ENCODE measurements at places on chromosomes 11 and 22.

GRCh38 chr11:129412494-129412893, 36.8 kb downstream of the BARX2 start:
- H3K4me3 ChIP-seq = no peak overlapping the region
- no peaks in the 10 kb centered on the region for H3K4me1 ChIP-seq
- H3K36me3 ChIP-seq = no peaks in the 10 kb centered on the region
- no peaks in the 10 kb centered on the region for H3K27me3 ChIP-seq
- no peak overlapping the region for H3K27ac ChIP-seq
- DNase-seq = no peak

DNA sequence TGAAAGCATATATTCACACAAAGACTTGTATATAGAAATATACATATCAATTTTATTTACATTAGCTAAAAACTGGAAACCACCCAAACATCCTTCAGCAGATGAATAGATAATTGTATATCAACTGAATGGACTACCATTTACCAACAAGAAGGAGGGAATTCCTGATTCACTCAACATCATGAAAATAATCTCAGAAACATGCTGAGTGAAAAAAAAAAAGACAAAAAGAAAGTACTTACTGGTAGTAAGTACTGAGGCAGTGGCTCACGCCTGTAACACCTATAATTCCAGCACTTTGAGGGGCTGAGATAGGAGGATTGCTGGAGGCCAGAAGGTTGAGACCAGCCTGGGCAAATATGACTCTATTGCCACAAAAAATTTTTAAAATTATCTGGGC, 7.4 kb upstream of the IPO7 start:
- DNase-seq = no peak
- H3K4me3 ChIP-seq = no peak overlapping the region
- no peak overlapping the region for H3K27ac ChIP-seq
- peaks cover 8% of the 10 kb centered on the region for H3K4me1 ChIP-seq
- no peaks in the 10 kb centered on the region for H3K27me3 ChIP-seq

DNA sequence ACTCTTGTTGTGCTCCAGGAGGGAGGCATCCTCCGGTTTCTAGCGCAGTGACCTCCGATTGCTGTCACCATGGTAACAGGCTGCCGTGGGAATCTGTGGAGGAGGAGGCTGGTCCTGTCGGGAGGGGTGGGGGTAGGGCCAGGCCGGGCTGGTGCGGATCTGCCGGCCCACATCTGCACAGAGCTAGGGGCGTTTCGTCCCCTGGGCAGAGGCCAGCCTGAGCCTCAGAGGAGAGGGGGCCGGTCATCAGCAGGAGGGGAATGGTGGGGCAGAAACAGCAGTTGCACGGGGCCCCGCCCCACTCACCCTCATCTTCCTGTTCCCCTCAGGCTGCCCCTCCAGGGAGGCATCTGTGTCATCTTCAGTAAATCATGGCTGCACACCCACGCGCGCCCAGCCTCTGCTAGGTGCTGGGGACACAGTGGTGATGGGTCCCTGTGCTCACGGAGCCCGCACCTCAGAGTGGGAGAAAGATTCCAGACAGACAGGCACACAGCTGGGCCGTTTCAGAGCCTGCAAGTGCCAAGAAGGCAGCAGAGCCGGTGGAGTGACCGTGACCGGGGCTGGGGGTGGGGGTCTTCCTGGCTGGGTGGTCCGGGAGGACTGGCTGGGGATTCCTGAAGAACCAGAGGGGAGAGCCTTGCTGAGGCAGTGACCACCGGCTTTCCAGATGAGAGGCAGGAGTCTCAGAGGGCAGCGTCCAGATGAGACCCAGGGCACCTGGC, 120.5 kb downstream of the CACNA1I start:
- no peak overlapping the region for H3K27ac ChIP-seq
- H3K4me1 ChIP-seq = no peaks in the 10 kb centered on the region
- H3K36me3 ChIP-seq = no peaks in the 10 kb centered on the region
- peaks cover 33% of the 10 kb centered on the region for H3K27me3 ChIP-seq

GRCh38 chr11:417652-418342, 3.0 kb upstream of the SIGIRR start:
- DNase-seq = no peak
- no peak overlapping the region for H3K27ac ChIP-seq

- H3K4me1 ChIP-seq = peaks cover 8% of the 10 kb centered on the region
- H3K27me3 ChIP-seq = no peaks in the 10 kb centered on the region
- H3K36me3 ChIP-seq = no peaks in the 10 kb centered on the region
- no peak overlapping the region for H3K4me3 ChIP-seq
Observed at GRCh38 chr11:66853242-66854229, 3.3 kb upstream of the LRFN4 start.

- H3K27ac ChIP-seq = peak overlapping the region; percentile 73
- peaks cover 47% of the 10 kb centered on the region for H3K4me1 ChIP-seq
- H3K27me3 ChIP-seq = no peaks in the 10 kb centered on the region
Observed at GRCh38 chr11:128467610-128468041, 119.7 kb downstream of the ETS1 start.

DNA sequence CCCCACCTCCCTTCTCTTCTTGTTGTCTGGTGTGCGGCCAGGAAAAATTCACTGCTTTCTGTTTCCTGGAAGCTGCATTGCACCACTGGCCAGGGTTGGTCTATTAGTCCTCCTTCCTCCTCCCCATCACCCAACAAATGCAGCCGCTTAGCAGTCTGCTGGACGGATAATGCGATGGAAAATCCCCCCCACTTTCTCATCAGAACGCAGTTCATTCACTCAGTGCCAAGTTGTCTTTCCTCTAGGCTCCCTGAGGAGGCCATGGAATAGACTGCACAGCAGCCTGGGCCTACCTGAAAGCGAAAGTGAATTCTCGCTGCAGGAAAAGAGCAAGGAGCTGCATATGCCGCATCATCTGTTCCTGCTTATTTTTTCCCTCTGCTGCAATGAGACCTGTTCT, 513.6 kb downstream of the METTL15 start:
- no peaks in the 10 kb centered on the region for H3K27me3 ChIP-seq
- H3K4me1 ChIP-seq = no peaks in the 10 kb centered on the region
- H3K27ac ChIP-seq = no peak overlapping the region
- no peaks in the 10 kb centered on the region for H3K36me3 ChIP-seq

DNA sequence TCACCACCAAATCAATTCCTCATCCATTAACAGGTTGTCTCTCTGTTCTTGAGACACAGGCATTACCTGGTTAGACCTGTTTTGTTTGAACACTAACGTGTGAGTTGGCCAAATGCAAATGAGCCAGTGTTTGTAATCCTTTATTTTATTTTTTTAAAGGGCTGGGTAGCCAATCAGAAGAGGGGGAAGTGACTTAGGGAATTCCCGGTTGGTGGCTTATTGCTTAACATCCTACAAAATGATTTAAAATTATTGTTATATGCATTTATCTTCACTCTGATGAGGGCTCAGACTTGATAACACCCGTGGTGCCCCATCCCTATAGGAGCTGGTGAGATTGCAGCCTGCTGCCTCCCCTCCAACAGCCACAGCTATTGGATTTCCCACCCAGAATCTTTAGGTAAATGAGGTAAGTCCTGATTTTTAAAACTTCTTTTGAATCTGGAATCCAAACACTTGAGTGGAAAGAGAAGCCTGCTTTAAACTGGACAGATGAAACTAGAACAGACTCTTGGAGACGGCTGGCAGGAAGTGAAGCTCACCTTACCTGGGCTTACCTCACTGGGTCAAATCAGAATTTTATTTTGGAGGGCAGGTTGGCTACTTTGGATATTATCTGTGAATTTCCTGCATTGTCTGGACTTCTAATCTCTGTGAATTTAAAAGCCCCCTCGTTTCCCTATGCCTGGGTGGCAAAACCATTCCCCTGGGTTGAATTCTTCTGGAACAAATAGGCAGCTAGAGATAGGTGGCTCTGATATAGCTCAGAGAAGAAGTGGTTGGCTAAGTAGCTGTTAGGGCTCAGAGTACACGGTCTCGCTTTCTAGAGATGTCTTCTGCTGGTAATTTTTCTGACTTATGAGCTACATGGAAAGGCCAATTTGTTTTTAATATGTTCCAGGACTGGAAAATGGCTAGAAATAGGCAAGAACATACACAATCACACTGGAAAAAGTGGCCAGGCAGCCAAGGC, at the start of gene EHF:
Gene EHF, plus strand, starts transcription at position 274 of the 973 bp plus-strand sequence. CDS start 21,538 bp downstream, outside the sequence.
- no peaks in the 10 kb centered on the region for H3K36me3 ChIP-seq
- DNase-seq = no peak

DNA sequence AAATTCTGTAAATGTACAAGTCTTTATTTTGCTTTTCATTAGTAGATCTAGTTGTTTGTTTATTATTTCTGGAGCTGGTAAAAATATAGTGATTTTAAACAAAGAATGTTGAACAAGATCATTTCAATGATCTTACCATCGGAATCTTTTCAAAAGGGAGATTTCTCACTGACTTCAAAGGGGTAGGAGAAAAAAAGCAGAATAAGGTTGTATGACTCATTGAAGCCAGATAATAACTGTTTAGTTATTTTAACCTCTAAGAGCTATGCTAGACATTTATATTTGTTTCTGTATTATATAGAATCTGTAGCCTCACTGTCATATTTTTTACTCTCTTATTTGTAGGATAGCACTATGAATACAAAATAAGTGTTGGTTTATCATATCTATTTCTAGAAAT, 8.1 kb upstream of the PDE3B start:
- peaks cover 8% of the 10 kb centered on the region for H3K27me3 ChIP-seq
- no peaks in the 10 kb centered on the region for H3K4me1 ChIP-seq
- DNase-seq = no peak
- no peak overlapping the region for H3K27ac ChIP-seq
- H3K36me3 ChIP-seq = no peaks in the 10 kb centered on the region
- no peak overlapping the region for H3K4me3 ChIP-seq

DNA sequence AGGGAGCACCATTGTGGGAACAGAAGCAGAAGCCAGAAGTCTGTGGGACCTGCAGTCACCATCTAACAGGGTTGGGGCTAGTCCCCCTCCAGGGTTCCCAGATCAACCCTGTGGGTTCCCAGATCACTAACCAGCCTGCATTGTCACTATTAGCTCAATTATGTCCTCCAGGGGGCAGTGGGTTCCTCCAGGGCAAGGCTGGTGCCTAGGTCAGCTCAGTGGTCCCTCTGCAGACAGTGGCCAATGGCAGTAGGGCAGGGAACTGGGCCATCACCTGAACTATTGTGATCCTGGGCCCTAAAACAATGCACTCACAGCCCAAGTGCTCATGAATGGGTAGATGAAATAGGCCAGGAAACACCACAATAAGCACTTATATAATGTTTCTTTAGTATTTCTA, 18.8 kb upstream of the PRSS23 start:
- H3K36me3 ChIP-seq = no peaks in the 10 kb centered on the region
- H3K4me1 ChIP-seq = peaks cover 6% of the 10 kb centered on the region
- no peaks in the 10 kb centered on the region for H3K27me3 ChIP-seq
- H3K27ac ChIP-seq = no peak overlapping the region

- no peak overlapping the region for H3K27ac ChIP-seq
- H3K4me1 ChIP-seq = no peaks in the 10 kb centered on the region
- H3K4me3 ChIP-seq = no peak overlapping the region
- DNase-seq = no peak
- no peaks in the 10 kb centered on the region for H3K36me3 ChIP-seq
Observed at GRCh38 chr11:83427501-83427900, 141.3 kb upstream of the CCDC90B start.

DNA sequence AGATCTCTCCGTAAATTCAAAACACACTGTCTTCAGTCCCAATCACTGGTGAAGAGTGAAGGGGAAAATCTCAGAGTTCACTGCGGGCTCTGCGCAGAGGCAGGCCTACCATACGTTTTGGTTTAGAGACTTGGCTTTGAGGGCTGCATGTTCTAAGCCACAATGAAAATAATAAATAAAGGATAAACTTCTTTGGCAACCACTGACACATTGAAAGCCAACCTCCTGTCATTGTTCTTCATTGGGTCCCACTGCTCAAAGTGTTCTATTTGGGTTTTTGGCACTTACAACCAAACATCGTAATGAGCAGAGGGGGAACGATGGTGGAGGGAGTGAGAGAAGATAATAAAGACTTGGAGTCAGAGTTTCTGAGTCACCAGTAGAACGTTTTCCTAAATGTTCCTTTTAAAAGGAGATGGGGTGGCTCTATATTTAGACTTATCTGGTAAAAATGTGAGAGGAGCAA, 472.9 kb downstream of the SOX6 start:
- no peaks in the 10 kb centered on the region for H3K27me3 ChIP-seq
- DNase-seq = no peak
- no peaks in the 10 kb centered on the region for H3K4me1 ChIP-seq
- H3K4me3 ChIP-seq = no peak overlapping the region

- no peak overlapping the region for H3K27ac ChIP-seq
- H3K36me3 ChIP-seq = no peaks in the 10 kb centered on the region
- H3K4me1 ChIP-seq = peaks cover 10% of the 10 kb centered on the region
Observed at GRCh38 chr11:59218319-59218718, 5.6 kb upstream of the MPEG1 start.

DNA sequence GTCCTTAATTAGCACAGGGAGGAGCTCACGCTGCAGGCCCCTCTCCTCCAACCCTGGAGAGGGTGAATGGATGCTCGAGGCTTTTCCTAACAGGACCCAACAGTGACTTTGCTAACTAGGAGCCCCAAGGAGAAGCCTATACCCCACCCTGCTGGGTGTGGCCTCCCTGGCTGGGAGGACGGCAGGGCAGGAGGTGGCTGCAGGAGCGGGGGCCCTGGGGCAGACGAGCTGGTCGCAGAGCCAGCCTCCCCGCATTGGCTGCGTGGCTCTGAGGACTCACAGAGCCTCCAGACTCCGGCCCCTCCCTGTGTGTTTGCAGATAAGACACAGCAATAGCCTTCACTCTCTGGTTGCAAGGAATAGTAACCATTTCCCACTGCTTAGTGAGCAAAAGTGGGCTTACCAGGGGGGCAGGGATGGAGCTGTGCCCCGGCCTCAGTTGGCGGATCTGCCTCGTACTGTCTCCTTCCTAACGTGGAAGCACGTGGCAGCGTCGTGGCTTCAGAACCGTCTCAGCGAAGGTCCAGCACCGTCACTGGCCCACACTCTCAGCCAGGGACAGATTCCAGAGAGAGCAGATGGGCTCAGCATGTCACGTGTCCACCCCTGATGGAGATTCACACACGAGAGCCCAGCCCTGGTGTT, 1087.5 kb downstream of the BRD1 start:
- no peak overlapping the region for H3K4me3 ChIP-seq
- H3K36me3 ChIP-seq = no peaks in the 10 kb centered on the region
- H3K27me3 ChIP-seq = no peaks in the 10 kb centered on the region
- DNase-seq = no peak
- no peaks in the 10 kb centered on the region for H3K4me1 ChIP-seq

DNA sequence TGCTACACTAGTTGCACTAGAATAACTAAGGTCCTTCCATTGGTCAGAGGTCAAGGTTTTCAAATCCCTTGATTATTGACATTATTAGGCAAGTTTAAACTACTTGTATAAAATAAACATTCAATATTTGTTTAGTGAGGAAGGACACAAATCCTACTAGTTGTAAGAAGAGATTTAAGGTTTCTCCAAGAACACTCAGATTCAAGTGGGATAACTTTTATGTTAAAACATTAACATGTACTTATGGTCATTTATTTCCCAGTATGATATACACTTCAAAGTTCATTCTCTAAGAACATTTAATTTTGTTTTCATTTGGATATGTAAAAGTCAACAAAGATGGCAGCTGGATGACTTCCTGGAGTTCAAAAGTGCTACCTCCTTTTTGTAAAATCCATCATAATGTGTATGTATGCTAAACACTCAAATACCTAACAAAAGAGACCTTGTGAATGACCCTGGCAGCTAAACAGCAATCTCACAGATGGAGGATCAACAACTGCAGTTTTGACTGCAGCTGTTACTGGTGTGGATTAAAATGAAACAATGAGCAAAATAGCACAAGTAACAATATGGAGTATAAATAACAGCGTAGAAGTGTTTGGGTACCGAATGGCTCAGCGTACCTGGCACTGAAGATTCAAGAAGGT, 1.5 kb downstream of the CCDC90B start:
- H3K36me3 ChIP-seq = no peaks in the 10 kb centered on the region
- peaks cover 36% of the 10 kb centered on the region for H3K4me1 ChIP-seq
- peak overlapping the region; percentile 97 for H3K27ac ChIP-seq
- H3K27me3 ChIP-seq = no peaks in the 10 kb centered on the region
- H3K4me3 ChIP-seq = peak overlapping the region; percentile 94

- no peaks in the 10 kb centered on the region for H3K36me3 ChIP-seq
- no peaks in the 10 kb centered on the region for H3K4me1 ChIP-seq
- H3K27ac ChIP-seq = no peak overlapping the region
- no peak for DNase-seq
- H3K4me3 ChIP-seq = no peak overlapping the region
Observed at GRCh38 chr11:126722956-126723664, 277.5 kb downstream of the KIRREL3 start.

Data from gastrocnemius medialis (tissue), 4 donors.